ENCODE measurements at places on chromosomes 7 and 10.
A peak's percentile ranks its signal among the peaks of the same experiment; 100 is the strongest.

GRCh38 chr7:25087855-25088254, 37.2 kb downstream of the CYCS start:
- DNase-seq: no peak

- no peak for DNase-seq
Measured at GRCh38 chr10:87668324-87669074, 8.8 kb downstream of the PAPSS2 start.

- DNase-seq: no peak
Measured at GRCh38 chr7:93337052-93337451, 104.9 kb downstream of the VPS50 start.

DNA sequence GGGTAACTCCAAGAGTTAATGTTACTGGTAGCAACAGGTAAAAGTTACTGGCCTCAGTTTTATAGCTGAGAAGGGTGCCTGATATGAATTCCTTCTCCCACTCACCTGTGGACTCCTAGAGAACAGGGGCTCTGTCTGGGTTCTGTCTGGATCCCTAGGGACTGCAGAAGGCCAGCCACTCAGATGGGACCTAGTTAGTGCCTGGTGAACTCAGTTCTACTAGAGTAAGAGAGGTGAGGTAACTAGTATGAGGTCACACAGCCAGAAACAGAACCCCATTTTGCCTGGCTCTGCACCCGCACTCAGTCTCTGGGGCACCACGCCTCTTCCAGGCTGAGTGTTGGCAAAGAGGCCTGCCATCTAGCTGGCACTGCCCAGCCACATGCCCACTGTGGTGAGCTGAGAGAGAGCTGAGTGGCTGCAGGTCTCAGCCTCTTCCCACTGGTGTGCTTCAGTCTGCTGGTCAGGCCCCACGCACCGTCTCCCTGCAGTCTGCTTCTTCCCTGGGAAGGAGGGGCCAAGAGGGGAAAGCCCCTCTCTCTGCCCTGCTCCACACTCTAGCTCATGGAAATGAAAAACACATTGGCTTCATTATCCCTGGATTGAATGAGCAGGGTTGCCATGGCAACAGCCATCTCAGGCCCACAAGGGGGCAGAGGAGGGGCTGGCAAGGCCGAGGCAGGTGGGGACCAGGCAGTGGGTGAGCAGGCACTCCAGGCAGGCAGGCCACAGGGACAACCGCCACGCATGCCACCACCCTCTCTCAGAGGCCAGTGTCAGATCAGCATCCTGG, 110.6 kb downstream of the ZMIZ1 start:
- DNase-seq: peak; percentile 87

DNA sequence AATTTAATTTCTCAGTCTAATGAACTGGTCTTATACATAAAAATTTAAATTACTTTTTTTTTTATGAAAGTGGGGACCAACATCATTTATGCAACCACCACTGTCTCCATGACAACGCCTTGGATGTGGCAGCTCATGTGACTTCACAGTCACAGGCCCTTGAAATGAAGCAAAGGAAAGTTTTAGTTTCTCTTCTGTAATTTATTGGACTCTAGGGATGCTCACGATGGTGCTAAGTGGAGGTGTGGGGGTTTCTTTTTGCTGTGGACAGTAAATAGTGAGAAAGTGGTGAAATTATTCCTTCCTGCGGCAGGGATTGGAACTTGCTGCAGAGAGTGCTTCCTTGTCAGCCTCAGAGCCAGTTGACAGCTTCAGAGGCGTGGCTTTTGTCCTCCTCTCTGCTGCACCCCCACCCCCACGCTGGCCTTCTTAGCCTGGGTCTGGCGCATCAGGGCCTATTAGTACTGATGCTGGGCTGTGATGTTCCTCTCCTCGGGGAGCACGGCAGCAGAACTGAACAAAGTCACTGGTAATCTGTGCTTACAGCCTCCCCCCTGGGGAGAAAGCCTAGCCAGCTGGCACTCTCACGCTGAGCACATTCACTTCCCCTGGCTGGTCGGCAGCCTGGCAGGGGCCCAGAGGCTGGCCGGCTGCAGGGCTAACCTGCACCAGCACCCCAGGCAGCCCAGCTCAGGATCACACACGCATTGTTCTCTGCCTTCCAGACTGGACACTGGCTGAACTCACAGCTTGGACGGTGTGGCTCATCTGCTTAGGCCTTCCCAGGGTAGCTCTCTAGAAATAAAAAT, 517.5 kb upstream of the GALNT17 start:
- peak; percentile 42 for DNase-seq

DNA sequence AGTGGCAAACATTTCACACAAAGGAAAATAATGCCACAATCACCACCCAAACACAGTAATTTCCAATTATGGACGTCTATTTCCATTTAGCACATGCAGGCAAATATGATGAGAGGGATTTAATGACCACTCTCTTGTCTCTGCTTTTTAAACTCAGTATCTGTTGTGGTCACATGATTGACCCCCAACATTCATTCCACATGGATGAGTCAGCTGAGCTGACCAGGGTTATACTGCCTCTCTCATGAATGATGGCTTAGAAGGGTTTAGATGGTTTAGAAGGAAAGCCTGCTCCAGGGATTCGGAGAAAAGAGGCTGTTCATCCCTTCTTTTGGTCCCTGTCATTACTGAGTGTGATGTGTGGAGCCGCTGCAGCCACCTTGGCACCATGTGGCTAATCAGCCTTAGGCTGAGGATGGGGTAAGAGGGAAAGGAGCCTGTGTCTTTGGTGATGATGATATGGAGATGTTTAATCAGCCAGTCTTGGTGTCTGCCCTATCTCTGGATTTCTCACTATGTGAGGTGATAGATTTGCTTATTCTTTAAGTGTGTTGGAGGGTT, 38.2 kb upstream of the JAKMIP3 start:
- DNase-seq: no peak

GRCh38 chr10:27743877-27744801, 1.5 kb downstream of the MKX start:
- peak; percentile 68 for DNase-seq

DNA sequence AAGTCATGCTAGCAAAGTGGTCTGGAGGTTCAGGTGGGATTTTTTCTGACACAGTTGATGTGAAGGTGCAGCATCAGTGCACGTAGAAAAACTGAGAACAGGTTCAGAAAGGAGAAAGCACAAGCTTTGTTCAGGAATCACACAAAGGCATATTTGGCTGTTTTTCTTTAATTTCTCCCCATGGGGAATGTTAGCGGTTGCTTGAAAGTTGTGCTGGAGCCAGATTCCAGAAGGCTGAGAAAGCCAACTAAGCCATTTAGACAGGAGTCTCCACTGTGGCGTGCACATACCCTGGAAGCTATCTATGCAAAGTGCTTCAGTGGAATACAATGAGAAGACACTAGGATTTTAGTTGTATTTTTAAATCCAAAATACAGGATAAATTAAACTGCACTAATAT, 201.4 kb downstream of the PCLO start:
- no peak for DNase-seq

DNA sequence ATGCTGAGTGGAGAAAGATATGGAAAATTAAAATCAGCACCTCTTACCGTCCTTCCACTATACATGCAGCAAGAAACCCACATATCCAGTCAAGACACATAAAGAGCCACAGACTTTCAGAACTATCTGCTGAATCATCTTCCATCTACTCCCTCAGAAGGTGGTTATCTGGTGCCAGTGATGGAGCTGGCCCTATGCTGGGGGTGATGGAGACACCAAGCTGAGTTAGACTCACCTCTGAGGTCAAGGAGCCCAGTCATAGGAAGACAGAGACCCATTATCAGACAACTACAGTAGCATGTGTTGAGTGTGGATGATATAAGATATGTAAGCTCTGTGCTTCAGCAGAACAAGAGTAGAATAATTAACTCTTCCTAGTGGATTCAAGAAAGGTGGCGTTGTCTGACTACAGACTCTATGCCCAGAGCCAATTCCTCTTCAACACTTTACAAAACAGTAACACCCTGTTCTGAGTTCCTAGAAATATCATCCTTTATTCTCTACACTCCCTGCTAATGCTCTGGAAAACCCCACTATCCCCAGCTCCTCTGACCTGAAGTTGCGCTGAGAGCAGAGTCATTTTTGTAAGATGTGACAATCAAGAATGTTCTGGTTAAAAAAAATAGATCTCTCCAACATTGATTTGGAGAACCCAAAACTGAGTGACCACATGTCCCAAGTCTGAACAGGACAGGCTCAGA, 14.3 kb downstream of the CYP3A5 start:
- no peak for DNase-seq

GRCh38 chr10:124763267-124763666, 19.1 kb upstream of the FAM53B start:
- DNase-seq: no peak

GRCh38 chr10:60288256-60288655, 101.4 kb downstream of the ANK3 start:
- DNase-seq: no peak

- DNase-seq: no peak
Measured at GRCh38 chr10:114519306-114519669, 115.0 kb upstream of the AFAP1L2 start.

DNA sequence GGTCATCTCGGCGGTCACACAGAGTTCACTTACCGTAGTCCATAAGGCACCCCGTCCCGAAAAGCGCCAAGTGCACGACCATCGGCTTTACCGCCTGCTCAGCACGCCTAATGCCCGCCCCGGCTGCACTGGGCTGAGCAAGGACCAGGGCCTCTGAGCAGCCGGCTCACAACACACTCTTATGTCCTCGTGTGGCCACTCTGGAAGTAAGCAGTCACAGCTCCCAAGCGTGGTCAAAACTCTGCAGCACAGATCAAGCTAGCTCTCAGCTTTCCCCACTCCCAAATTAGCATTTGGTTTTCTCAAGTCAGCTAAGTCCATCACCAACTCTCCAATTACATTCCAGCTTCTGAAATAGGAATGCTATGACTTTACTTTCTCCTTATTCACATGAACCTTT, 57.7 kb downstream of the MAD1L1 start:
- DNase-seq: no peak

GRCh38 chr10:37760817-37761216, 96.6 kb downstream of the ZNF248 start:
- no peak for DNase-seq

GRCh38 chr10:29033311-29033940, 255.4 kb upstream of the LYZL1 start:
- DNase-seq: no peak

DNA sequence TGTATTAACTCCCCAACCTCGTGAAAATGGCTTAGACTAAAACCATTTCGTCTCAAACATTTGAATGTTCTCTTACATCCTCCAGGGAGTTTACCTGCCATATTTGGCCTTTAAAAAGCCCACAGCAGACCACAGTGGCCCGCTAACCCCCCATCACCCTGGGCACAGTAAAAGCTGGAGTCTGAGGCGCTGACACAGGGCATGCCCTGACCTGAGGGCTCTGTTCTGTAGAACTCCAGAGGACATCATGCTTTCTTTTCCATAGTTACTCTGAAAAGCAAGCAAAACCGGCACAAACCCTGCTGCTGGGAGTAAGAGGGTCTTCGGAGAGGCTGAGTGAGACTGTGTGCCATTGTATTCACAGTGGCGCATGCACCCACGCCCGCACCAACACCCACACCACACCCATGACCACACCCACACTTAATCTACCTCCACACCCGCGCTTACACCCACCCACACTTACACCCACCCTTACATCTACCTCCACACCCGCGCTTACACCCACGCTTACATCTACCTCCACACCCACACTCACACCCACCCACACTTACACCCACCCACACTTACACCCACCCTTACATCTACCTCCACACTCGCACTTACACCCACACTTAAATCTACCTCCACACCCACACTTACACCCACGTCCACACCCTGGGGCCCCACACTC, 32.1 kb downstream of the LRRC27 start:
- peak; percentile 89 for DNase-seq

GRCh38 chr7:7707806-7708205, 10.6 kb downstream of the RPA3 start:
- DNase-seq: no peak

GRCh38 chr7:130912082-130912861, 178.3 kb upstream of the KLF14 start:
- no peak for DNase-seq

DNA sequence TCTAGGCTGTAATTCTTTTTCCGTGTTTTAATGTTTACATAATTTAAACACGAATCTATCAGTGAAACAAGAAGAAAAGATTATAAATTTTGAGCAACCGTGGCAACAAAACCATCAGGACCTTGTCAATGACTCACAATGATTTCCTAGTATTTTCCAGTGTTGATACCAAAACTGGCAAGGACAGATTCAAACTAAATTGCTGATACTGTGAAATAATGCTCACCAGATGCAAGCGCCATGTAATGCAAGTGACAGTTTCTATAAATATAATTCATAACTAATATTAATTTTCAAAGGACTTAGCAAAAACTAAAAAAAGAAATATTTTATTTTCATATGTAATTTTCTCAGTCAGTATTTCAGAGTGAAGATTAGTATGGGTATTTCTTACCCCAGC, 203.6 kb downstream of the LRRN3 start:
- DNase-seq: no peak

DNA sequence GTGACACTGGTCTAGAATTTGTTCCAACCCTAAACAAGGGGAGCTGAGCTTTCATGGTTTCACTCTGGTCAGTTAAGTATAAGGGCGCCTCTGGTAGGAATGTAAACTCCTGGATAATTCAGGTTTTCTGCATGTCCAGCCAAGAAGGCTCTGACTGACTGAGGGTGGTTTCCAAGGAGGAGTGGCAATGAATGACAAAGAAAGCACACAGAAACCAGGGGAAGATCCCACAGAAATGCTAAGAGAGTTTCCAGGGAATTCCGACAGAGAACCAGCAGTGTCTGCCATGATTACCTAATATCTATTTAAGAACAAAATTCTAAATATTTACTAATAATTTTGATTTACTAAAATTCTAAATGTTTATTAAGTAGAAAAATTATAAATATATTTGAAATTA, 27.3 kb upstream of the NRG3 start:
- no peak for DNase-seq

All from kidney (tissue), 22 donors.